IMR-90 (cell line): ENCODE measurements at places on chromosomes 1 and 21. TPM values are rescaled to one million over a fixed set of nuclear protein-coding genes. Genes with fewer than 3 reads are reported as not detected.

The EPRS1 gene
- 159 and 206 TPM in 2 replicates for total RNA-seq

The IL20 gene
- total RNA-seq, result not detected in 2 replicates

The RAB7B gene
- 9.1 and 10.6 TPM in 2 replicates for total RNA-seq

The C1orf56 gene
- 0.54 and 0.83 TPM in 2 replicates for total RNA-seq
